ENCODE measurements at places on chromosomes 12 and 14.

GRCh38 chr14:81009346-81009745 is 53.9 kb downstream of the TSHR start:
- no peak for DNase-seq

- no peak for DNase-seq
These were observed 235.5 kb downstream of the ADAMTS20 start for GRCh38 chr12:43316520-43316919.

GRCh38 chr12:111181143-111181726 is 187.7 kb downstream of the PHETA1 start:
- DNase-seq: no peak

- DNase-seq: no peak
These were observed 987.8 kb upstream of the USP15 start for GRCh38 chr12:61272441-61272840.

- DNase-seq: no peak
These were observed 2.6 kb downstream of the SMIM41 start for GRCh38 chr12:52082026-52082668.

DNA sequence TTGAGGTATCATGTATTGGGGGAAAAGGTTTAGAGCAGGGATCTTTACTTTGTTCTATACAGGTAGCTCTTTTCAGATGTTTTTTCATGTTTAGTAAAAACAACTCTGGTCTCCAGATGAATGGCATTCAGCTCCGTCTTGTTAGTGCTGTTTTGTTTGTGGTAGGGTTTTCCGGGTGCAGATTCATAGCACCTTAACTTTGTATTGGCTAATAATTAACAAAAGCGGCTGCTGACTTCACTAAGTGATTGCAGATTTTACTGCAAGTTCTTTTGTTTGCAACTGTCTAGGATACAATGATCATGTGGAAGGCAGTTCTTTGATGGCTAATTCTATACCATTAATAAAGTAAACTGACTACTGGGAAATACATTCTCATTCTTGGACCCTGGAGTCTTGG is 32.2 kb upstream of the BHLHE41 start:
- no peak for DNase-seq

DNA sequence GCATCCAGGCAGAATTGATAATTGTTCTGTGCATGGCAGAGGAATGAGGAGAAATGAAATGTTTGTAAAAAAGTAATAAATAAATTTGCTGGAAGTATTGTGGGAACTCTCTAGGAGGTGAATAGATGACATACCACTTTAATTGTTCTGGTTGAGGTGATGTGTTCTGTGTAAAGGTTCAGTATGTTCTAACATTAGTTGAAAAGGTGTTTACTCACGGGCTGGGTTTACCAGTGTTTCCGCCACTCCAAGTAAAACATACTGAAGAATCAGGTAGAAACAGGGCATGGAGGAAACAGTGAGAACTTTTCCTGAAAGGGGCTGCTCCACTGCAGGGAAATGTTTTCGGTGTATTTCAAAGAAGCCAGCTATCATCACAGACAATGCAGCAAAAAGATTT is 53.3 kb downstream of the SLC15A5 start:
- no peak for DNase-seq

DNA sequence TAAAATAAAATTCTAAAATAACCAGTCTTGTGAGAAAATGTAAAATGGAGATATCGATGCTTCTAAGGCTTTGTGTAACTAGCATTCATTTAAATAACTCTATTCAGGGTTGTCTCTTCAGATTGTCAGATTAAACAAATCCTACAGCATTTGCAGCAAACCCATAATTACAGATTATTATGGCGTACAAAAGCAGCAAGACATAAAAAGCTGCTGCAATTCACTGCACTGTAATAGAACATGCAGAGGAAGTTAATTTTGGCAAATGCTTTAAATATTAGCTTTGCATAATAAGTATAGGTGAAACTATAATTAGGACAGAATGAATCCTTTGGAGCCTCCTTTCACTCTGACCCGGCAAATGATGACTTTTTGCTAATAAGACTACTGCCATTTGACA is 98.3 kb downstream of the INSM2 start:
- DNase-seq: no peak

GRCh38 chr12:16389594-16389993 is 42.1 kb downstream of the MGST1 start:
- DNase-seq: no peak

Data from activated naive CD8-positive, alpha-beta T cell treated with anti-CD3 and anti-CD28 coated beads, Interleukin-2, amount 50 U/mL, for 16 hours (primary cell).